ENCODE measurements at places on chromosomes 2 and 18.
A peak's percentile ranks its signal among the peaks of the same experiment; 100 is the strongest.

- peak; percentile 72 for DNase-seq
These were observed 9.7 kb downstream of the OXER1 start for GRCh38 chr2:42754021-42754775.

- no peak for DNase-seq
These were observed 146.7 kb downstream of the RPIA start for GRCh38 chr2:88838165-88838635.

DNA sequence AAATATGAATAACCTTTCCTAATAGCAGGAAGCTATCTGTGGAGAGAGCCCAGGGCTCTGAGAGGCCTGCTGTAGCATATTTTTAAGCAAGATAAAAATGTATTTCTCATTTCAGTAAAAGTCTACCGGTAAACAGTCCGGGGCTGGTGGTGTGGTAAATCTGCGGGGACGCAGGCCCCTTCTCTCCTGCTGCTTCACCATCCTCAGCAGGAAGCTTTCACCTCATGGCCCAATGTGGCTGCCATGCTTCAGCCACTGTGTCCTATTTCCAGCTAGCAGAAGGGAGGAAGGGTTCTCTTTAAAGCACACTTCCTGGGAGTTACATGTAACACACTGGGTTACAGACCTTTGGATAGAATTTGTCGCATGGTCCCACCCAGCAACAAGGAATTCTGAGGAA, 79.5 kb upstream of the ODC1 start:
- DNase-seq = no peak

- no peak for DNase-seq
These were observed 47.9 kb upstream of the MAPRE2 start for GRCh38 chr18:34993289-34993688.

- DNase-seq = no peak
These were observed 185.3 kb downstream of the MYT1L start for GRCh38 chr2:2145817-2146216.

DNA sequence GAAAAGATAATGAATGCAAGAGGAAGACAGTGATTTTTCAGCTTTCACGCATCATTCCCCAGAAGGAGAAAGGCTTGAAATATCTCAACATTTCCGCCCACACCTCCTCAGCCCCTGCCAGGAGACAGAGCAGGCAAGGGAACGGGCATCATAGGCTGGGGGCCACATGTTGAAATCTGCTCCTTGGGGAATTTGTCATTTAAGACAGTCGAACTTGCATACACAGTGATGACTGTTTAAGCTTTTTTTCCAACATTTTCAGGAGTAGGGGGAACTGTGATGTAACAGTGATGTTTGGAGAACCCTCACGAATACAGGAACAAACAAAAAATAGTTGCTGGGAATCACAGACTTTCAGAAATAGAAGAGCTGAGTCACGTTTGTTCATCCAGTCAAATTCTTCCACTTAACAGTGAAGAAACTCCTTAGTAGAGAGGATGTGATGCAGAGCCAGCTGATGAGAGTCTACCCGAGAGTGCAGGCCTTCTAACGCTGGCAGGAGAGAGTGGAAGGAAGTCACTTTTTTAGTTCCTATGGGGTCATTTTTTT, 266.8 kb downstream of the ALPK2 start:
- DNase-seq = no peak

DNA sequence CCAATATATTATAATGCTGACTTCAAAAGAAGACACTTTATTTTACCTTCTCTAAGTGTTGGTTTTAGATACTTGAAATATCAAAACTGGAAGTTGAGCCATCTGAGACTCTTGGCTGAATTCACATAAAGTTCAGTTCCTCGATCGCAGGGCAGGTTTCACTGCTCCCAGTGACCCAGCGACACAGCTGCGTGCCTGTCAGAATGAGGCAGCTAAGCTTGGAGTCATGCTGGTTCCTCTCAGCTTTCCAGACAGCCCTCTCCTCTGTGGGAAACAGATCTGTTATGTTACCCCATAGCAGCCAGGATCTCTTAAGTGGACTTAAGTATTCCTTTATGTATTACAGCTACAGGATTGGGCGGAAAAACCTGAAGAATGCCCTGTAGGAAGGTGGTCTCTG, 142.8 kb upstream of the ALPP start:
- no peak for DNase-seq
